ENCODE measurements at places on chromosomes 2 and 18.

DNA sequence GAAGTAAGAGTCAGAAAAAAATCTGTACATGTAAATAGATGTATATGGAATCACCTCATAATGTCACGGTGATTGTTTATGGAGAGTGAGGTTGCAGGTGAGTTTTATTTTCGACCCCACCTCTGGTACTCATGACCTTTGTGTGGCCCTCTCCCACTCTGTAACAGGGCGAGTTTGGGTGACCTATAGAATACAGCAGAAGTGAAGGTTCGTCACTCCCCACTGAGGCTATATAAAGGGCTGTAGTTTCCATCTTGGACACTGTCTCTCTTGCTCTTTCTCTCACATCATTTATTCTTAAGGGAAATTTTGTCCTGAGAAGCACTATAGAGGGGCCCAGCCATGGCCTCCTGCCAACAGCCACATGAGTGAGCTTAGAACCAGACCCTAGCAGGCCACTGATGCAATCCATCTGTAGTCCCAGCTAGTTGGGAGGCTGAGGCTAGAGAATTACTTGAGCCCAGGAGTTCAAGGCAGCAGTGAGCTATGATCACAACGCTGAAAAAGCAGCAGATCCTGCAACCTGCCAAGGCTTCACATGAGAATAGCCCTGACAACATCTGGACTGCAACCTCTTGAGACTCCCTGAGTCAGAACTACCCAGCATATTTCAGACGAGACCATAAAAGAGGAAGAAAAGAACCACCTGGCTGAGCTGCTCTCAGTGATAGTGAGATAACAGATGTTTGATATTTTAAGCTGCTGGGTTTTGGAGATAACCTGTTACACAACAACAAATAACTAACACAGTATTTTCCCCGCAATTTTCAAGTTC lies 74.3 kb upstream of the SLC1A4 start:
- DNase-seq, result no peak

DNA sequence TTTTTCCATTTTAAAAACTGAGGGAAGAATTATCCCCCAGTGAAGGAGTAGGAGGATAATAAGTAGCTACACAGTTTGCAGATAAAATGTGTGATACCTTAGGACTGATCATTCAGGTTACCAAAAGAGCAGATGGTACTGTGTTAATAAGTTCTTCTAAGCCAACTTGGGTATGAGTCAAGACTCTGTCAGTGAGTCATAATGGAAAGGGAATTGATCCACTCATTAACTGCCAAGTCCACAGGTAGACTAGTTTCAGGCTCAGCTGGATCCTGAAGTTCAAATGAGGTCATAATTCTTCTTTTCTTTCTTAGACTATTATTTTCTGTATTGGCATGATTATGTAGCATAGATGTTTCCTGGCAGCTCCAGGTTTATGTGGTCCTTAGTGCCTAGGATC lies 142.4 kb upstream of the ALPP start:
- DNase-seq, result no peak

- DNase-seq, result no peak
These were observed 2.3 kb upstream of the NCKAP5 start for GRCh38 chr2:133570542-133570941.

DNA sequence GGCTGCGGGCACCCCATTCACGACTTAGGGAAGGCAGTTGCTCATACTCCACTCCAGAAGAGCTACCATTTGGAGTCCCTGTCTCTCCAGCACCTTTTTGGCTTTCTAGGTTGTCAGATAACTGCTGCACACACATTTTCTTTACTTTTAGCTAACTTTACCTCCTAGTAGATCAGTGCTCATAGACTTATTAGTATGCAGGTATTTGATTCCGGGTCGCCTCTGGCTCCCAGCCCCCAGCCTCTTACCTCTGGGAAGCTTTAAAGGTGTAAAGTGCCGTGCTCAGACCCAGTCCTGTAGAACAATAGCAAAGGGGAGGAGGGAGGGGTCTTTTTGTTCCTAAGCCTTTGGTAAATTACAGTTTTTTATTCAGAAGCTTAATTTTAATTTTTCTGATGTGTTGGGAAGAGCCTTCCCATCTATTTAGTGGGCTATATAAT lies 102.9 kb downstream of the SPTBN1 start:
- DNase-seq, result no peak

DNA sequence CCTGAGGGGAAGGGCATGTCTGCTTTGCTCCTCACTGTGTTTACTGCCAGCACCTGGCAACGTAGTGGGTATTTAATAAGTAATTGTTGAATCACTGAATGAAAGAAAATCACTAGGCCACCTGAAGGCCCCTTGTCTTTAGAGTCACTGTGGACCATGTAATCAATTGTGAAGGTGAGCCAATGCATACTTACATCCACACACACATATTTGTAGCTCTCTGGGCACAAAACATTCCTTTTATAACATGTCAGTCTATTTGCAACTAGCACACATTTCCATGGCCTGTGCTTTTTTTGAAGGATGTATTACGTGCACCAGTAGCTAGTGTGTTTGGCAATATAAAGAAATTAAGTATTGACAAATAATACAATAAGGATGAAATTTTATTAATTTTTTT lies 11.2 kb downstream of the ATP8B1 start:
- no peak for DNase-seq

- no peak for DNase-seq
These were observed 268.4 kb upstream of the CDH19 start for GRCh38 chr18:66872277-66872676.

DNA sequence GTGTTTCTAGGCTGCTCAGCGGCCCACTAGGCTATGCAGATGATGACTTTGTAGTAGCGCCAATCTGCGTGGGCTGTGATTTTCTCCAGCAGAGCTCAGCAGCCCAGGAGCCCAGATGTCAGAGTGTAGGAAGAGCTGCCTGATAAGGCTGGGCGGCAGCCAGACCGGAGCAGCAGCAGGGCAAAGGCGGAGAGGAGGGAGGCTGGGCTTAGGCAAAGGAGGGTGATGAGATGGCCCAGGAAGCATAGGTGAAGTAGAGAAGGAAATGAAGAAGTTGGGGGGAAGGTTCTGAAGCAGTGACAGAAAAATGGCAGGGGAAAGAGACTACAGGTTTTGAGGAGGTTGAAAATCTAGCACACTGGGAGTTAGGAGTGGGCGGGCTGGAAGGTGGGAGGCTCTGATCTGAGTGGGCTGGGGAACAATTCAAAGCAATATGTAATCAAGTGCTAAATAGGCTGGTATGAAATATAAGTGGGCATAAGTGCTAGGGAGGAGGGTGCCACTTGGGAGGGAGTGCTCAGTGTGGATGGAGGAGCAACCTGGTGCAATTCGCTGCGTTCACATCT lies 50.6 kb upstream of the STPG4 start:
- DNase-seq, result peak; percentile 42

DNA sequence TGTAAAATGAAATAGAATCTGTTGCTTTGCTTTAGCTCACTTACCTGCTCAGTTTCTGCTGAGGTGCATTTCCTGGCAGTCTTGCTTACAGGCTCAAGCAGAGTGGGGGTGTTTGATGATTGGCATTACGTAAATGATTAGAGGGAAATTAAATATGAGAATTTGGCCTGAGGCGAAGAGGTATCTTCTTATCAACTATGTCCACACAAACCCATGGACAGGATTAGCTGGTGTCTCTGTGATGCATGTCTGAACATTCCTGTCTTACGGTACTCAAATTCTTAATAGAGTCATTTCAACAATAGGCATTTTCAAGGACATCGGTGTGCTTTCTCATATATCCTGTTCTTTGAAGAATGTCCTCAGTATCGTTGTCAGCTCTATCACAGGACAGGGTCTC lies 102.1 kb downstream of the PRPF40A start:
- DNase-seq, result no peak

DNA sequence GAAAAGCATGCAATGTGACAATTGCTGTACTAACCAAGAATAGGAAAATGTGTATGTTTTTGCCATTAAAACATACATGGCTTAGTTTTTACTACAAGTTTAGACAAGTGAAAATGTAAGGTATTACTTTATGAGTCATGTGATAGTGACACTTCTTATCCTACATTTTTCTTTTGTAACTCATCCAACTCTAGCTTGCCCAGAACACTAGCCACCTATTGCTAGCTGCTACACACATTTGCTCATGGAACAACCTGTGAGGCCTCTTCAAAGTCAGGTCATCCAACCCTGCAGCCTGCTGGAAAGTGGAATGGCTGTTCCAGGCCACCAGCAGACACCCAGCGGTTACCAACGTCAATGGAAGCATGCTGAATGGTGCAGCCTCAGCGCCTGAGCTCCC lies 1043.9 kb downstream of the TMEM182 start:
- no peak for DNase-seq

- peak; percentile 57 for DNase-seq
These were observed 106.0 kb upstream of the TAF1B start for GRCh38 chr2:9737053-9737875.

GRCh38 chr2:38037325-38037724 lies 38.6 kb downstream of the CYP1B1 start:
- DNase-seq, result no peak

DNA sequence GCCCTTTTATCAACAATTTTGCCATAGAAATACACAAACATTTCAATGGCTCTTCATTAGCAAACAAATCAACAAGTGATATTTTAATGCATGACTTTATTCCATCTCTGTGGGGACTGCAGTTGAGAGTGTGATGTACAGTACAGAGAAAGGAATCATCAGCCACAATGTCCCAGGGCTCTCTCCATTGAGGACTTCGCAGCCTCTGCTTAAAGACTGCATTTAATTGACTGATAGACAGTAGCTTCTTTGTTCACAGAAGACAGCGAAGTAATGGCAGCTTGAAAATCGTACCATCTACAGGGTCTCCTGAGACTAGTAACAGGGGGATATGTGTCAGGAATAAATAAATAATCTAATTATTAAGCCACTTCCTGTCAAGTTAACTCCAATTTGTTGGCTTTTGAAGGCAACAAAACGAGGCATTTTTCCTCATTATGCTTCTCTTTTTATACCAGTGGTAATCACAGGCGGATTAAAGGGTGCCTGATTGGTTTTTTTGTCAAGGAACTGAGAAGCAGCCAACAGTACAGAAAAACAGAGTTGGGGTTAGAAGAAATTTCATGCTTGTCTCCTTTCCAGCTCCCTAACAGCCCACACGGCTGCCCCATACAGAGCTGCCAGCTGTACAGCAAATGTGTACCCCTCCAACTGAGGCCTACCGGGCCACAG lies 164.3 kb downstream of the ZNF521 start:
- no peak for DNase-seq

- no peak for DNase-seq
These were observed 104.6 kb downstream of the RTN4 start for GRCh38 chr2:54945391-54946219.

GRCh38 chr18:74944676-74945075 lies 264.3 kb downstream of the PTGR3 start:
- DNase-seq, result no peak

GRCh38 chr18:76406791-76407190 lies 88.3 kb downstream of the ZNF516 start:
- DNase-seq, result no peak

DNA sequence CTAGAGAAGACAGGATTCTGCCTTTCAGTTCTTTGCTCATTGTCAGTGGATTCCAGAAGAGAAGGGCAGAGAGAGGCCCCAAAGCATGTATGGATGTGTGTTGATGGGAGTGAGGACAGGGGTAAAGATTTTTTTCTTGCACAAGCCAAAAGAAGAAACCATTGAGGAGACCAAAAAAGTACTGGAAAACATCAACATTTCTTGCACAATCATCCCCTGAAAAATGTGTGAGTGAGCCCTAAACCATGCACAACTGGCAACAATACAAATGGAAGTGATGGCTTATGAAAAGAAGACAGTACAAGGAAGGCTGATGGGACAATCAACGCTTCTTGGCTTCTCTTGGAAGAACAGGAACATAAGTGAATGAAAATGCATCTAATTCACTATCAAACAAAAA lies 5.6 kb upstream of the SMAD7 start:
- no peak for DNase-seq

- DNase-seq, result no peak
These were observed 3.5 kb upstream of the RNU4ATAC start for GRCh38 chr2:121527009-121527682.

- no peak for DNase-seq
These were observed 103.9 kb upstream of the DCC start for GRCh38 chr18:52236131-52236530.

GRCh38 chr2:69618362-69618761 lies 25.2 kb downstream of the AAK1 start:
- DNase-seq, result no peak

DNA sequence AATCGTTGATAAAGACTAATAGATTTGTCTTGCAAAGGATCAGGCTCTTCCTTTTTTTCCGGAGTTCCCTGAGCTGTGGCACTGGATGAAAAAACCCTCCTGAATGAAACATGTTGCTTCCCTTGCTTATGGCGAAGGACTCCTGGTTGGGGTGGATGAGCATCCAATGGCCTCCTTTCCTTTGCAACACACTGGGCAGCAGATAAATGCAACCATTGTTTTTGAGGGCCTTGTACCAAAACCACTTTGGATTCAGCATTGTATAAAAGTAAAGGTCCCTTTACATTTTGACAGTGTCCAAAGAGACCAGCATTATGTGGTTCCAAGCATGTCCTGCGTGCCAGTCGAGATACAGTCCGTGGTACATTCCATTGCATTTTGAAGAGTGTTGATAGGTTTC lies 44.7 kb downstream of the FAM210A start:
- DNase-seq, result no peak

DNA sequence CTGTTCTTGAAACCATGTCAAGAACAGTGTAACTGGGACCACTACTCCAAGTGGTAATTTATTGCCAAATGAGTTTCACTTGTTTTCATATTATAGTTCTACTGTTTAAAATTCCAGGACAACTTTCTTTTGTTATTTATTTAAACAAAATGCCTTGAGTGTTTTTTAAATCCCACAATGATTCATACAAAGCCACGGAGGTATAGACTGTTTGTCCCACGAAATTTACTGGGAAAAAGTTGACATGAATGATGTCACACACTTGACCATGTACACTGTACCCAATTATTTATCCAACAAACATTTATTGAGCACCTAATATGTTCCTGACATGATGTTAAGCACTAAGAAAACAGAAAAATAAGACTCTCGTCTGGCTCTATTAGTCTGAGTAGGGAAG lies 243.9 kb upstream of the SIX2 start:
- DNase-seq, result no peak

GRCh38 chr2:157393348-157393747 lies 50.5 kb downstream of the CYTIP start:
- DNase-seq, result no peak

DNA sequence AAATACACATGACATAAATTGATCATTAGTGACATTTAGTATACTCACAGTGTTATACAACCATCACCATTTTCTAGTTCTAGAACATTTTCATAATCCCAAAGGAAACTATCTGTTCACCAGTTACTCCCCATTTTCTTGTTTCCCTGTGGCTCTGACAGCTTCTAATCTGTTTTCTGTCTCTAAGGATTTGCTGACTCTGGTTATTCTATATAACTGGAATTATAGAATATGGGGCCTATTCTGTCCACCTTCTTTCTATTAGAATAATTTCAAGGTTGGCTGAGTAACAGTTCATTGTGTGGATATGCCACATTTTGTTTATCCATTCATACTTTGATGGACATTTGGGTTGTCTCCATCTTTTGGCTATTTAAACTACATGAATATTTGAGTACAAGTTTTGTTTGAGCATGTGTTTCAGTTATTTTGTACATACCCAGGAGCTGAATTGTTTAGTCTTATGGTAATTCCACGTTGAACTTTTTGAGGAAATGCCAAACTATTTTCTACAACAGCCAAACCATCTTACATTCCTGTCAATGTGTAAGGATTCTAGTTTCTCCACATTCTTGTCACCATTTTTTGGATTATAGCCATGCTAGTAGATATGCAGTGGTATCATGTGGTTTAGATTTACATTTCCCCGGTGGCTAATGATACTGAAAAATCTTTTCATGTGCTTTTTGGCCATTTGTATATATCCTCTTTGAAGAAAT lies 20.5 kb downstream of the KIAA1328 start:
- no peak for DNase-seq
